G401 (cell line): ENCODE measurements at places on chromosomes 7 and 10.

DNA sequence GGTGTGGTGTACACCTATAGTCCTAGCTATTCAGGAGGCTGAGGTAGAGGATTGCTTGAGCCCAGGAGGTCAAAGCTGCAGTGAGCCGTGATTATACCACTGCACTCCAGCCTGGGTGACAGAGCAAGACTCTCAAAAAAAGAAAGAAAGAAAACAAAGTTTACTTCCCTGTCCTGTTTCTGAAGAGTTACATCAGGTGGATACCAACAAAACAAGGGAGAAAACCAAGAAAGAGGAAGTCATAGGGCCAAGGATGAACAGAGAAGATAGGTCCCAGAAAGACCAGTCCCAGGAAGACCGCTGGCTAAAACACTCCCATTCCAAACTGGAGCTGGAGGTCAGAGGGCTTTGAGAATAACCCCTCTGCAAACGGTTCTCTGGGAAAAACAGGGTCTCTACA lies 13.5 kb downstream of the MACROH2A2 start:
- DNase-seq, result no peak

DNA sequence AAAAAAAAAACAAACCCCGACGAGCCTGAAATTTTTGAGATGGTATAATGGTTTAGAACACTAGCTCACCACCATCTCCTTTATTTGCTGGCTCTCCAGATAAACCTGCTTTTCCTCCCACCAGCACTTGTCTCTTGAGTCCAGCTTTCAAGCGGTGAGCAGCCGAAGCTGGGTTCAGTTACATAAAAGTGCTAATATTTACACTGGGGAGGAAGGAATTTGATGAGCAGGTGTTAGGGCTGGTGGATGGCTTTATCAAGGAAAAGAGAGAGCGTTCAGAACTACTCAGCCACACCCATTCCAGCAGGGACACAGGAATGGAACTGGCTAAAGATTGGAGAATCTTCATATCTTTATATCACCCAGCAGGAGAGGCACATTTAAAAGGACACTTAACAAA lies 6.6 kb upstream of the CALML3 start:
- DNase-seq, result no peak

DNA sequence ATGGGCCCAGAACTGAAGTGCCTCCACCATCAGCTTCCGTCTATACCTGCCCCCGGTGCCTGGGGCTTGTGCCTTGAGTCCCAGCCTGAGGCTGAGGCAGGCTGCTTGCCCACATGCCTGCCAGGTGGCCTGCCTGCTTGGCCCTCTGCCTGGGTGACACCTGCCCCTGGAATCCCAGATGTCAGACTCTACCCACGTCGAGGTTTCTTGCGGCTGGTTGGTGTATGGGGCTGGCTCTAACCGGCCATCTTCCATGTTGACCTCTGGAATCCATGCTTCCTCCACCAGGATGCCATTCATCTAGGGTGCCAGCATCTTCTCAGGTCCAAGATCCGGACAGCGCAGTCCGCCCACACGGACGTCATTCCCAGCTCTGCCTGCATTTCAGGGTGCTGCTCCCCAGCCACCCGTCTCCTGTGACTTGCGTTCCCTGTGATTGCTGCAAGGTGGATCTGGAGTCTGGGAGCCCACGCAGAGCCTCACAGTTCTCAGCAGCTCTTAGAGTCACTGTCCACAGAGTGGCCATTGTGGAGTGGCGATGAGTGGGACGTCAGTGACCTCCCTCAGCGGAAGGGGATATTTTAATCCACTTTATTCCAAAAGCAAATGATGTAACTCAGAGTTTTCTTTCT lies 298.1 kb downstream of the TCERG1L start:
- DNase-seq, result no peak

DNA sequence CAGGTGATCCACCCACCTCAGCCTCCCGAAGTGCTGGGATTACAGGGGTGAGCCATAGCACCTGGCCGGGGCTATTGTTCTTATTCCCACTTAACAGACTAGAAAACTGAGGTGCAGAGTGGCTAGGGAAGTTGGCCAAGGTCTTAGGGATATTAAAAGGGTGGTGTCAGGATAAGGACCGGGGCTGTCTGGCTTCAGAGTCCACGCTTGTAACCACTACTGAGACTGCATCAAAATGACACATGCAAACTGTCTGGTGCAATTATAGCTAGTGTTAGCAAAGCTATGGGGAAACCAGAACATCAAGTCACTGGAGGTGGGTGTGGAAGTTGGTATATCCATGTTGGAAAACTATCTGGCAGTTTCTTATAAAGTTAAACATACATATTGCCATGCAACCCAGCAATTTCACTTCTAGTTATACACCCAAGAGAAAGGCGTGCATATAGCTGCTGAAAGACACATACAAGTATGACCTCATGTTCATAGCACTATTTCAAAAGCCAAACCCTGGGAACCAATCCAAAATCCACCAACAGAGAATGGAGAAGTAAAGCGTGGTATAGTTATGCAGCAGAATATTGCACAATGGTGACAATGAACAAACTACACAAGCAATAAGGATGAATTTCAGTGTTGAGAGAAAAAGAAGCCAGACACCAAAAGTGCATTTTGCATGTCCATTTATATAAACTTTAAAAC lies 33.9 kb upstream of the EEPD1 start:
- DNase-seq, result no peak

DNA sequence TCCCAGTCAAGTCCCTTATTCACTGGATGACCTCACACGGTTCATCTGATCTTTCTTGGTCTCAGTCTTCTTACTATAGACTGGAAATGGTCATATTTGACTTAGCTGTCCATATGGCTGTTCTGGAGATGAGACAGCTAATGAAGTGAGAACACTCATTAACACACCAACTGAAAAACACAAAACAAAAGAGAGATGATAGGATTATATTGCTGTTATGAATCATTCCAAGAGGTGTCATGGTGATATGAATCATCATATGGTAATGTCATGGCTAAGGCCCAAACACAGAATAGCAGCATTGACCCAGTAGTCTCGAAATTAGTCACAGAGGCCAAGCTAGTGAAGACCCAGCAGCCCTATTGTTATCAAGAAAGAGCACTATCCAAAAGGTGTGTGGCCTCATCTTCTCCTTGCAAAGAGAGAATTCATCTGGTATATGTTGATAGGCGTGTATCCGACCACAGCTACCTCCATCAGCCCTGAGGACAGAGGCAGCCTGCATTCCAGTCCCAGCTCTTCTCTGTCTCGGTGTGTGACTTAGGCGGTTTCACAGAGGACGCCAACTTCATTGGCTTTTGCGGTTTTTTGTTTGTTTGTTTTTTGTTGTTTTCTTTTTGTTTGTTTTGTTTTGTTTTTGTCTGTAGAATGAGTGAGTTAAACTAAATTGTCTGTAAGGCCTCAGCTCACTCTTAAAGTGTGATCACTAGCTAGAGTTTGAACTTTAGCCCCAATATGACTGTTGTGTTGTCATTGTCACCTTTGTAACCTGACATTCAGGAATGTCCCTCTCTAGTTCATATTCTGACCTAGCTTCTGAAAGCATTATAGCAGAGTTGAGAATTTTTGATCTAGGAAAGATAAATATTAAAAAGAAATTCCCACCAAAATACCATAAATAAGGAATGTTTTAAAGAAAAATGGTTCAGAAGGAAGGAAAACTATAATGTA lies 97.4 kb upstream of the PDCD4 start:
- no peak for DNase-seq

DNA sequence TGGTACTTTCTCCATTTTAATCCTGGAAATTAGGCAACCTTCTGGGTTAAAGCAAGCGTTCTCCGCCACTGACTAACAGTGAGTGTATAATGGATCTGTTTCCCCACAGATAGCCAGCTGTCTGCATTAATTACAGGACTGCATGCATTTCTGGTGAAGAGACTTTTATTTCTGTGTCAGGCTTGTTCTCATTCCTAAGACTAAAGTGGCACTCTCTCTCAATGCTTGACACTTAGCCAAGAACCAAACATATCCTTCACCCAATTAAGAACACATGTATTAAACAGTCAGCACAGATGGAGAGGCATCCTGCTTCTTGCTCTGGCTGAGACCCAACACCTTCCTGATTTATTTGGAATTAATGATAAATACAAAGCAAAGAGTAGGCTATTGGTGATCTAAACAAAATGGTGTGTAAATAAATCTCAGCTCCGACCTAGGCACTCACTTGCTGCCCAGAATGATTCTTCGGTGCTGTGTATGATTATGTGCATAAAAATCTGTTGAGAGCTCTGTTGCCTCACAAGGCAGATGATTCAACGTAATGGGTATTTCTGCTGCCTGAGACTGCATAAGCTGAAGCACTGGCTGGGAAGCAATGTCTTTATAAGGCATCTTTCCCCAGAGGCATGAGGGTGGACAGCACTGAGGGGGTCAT lies 16.8 kb downstream of the CALU start:
- peak; percentile 68 for DNase-seq

- no peak for DNase-seq
Observed at GRCh38 chr10:98488669-98489430, 42.1 kb upstream of the HPS1 start.

DNA sequence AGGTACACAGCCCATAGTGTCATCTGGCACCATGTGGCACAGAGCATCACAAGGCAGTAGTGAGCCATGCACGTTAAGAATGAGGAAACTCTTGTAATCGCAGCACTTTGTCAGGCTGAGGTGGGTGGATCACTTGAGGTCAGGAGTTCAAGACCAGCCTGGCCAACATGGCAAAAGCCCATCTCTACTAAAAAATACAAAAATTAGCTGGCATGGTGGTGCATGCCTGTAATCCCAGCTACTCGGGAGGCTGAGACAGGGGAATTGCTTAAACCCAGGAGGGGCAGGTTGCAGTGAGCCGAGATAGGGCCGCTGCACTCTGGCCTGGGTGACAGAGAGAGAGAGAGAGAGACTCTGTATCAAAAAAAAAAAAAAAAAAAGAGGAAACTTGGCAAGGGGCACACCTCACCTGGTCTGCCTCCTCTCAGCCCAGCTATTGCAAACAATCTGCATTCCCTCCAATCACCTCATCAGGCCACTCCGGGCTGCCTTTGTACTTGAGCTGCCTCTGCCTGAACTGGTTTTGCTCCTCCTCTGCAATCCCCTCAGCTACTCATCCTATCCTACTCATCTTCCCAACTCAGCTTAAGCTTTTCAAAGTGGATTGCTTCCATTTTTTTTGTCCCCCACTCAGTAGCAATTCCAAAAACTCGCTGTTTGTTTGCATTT lies 46.0 kb upstream of the OPTN start:
- DNase-seq, result no peak

- no peak for DNase-seq
Observed at GRCh38 chr10:115049960-115050359, 43.2 kb upstream of the ATRNL1 start.
